ENCODE measurements at places on chromosomes 2 and 18. TPM values are rescaled to one million over a fixed set of nuclear protein-coding genes. Genes with fewer than 3 reads are reported as not detected.

Gene ZNF385B
- not detected for polyA plus RNA-seq

Gene CFAP65
- polyA plus RNA-seq = not detected

Gene CHMP1B
- 32.6 TPM for polyA plus RNA-seq

Gene ATP6V1C2
- polyA plus RNA-seq = 0.14 TPM

Gene MCEE
- polyA plus RNA-seq = 18.1 TPM

- no peak for DNase-seq
These were observed 46.6 kb upstream of the HPCAL1 start for GRCh38 chr2:10256031-10256514.

DNA sequence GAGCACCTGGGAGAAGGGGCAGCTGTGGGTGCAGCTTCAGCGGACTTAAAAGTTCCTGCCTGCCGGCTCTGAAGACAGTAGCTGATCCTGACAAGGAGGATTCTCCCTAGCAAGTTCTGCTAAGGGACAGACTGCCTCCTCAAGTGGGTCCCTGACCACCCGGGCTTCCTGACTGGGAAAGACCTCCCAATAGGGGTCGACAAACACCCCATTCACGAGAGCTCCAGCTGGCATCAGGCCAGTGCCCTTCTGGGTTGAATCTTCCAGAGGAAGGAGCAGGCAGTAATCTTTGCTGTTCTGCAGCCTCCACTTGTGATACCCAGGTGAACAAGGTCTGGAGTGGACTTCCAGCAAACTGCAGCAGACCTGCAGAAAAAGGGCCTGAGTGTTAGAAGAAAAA is 632.9 kb downstream of the CCDC85A start:
- DNase-seq = no peak

GRCh38 chr2:119333360-119333759 is 33.3 kb downstream of the C2orf76 start:
- no peak for DNase-seq

- DNase-seq = no peak
These were observed 932.5 kb upstream of the PIK3C3 start for GRCh38 chr18:41022484-41022883.

- DNase-seq = no peak
These were observed 335.3 kb downstream of the TNS1 start for GRCh38 chr2:217667512-217667911.

- DNase-seq = no peak
These were observed 14.9 kb downstream of the LRPPRC start for GRCh38 chr2:43980902-43981301.

DNA sequence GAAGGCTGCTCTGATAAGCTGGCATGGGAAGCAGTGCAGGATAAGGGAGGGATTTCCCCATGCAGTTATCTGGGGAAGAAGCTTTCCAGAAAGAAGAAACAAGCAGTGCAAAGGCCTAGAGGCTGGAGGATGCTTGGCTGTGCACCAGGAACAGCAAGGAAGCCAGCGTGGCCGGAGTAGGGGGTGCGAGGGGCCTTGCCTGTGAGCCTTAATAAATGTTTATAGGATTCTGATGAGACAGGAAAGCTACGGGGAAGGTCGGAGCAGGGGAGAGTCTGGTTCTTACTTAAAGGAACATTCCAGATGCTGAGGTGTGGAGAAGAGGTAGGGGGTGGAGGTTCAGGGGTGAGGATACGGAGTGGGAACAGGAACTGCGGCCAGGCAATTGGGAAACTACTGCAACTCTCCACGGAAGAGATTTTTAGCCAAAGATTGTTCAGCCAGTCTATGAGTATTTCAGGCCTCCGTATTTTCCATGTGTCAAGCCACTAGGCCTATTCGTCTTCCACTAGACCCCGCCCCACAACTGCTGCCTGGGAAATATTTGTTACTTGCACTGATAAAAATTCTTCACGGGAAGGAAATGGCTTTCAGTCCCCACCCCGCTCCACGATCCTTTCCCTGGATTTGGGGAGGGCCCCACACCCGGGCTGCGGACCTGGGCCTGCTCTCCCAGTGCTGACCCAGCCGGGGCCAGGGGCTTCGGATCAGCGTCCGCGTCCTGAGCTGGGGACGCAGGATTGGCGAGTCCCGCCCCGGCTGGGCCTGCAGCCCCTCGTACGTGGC is 516 bp downstream of the EIF2AK2 start:
- DNase-seq = no peak

DNA sequence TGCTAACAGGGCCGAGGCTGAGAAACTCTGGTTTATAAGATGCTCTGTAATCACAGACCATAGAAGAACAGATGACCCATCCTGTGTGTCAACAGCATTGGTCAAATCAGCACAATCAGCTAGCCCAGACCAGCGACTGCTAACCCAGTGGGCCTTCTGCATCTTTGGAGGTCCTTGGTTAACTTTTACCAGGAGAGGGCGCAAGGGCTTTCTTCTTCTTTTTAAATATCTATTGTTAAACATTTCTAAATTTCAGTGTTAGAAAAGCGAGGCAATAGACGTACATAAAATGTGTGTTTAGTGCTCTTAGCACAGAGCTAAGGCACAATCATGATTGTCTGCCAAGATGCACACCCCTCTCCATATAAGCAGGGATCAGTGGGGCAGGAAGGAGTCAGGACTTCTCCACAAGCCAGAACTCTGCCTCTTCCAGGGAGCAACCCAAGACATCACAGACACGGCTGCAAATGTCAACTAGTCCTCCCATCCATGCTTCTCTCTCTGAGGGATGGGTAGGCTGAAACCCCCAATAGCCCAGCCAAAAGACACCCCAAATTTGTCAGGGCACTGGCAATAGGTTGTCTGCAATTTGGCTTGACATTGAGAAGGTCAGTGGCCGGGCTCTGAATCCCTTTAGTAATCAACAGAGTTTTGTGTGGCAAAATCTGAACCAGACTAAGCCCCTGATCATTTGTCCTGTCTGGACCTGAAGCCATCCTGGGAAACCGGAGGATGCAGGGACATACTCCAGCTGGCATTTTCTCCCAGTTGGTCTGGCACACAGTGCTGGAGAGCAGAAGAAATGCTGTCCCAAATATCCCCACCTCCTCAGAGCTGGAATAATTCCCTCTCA is 188.2 kb downstream of the BCL2 start:
- DNase-seq = peak; percentile 16
